ENCODE measurements at places on chromosomes 3 and 15. TPM values are rescaled to one million over a fixed set of nuclear protein-coding genes. Genes with fewer than 3 reads are reported as not detected.
A peak's percentile ranks its signal among the peaks of the same experiment; 100 is the strongest.

DNA sequence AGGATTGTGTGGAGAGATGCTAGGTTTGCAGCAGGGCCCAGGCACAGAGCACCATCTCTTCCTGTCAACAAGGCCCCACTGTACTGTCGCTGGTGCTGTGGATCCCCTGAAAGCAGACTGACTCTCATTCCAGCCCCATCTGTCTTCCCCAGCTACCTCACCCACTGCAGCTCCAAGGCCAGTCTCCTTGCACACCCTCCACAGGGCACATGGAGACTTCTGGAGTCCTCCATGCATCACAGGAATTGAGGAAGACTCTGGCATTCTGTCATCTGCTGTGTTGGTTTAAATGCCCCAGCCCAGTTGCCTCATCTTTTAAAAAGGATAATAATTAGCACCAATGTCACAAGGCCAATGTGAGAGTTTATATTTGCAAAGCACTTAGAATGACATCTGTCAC is 301.2 kb downstream of the RPLP1 start:
- DNase-seq, result no peak

FETUB gene
- not detected for total RNA-seq

SLC12A8 gene
- total RNA-seq, result 22.0 TPM

DNA sequence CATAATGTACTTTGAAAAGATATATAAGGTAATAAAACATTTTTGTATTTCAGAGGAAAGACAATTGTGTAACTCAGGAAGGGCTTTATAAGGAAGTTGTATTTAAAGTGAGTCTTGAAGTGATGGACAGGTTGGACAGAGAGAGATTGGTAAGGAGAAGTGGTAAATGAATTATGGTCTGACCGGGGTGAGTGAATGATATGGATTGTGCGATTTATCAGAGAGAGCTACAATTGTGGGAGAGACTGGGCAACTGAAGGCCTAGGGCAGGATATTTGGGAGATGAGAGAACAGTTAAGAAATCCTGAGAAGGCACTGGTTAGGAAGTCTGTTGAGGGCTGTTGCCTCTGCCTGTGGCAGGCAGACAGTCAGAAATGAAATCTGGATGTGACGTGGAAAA is 14.8 kb downstream of the IL1RAP start:
- DNase-seq, result no peak

RTP3 gene
- not detected for total RNA-seq

GOLGA8G gene
- total RNA-seq, result not detected

- DNase-seq, result no peak
These were observed 205.6 kb downstream of the TBC1D2B start for GRCh38 chr15:77871852-77872371.

- DNase-seq, result no peak
These were observed 31.7 kb downstream of the NR2F2 start for GRCh38 chr15:96362011-96362754.

GRCh38 chr15:31457631-31458526 is 131.2 kb downstream of the KLF13 start:
- peak; percentile 23 for DNase-seq

- no peak for DNase-seq
These were observed 152.0 kb downstream of the ATP10A start for GRCh38 chr15:25711164-25711563.

DNA sequence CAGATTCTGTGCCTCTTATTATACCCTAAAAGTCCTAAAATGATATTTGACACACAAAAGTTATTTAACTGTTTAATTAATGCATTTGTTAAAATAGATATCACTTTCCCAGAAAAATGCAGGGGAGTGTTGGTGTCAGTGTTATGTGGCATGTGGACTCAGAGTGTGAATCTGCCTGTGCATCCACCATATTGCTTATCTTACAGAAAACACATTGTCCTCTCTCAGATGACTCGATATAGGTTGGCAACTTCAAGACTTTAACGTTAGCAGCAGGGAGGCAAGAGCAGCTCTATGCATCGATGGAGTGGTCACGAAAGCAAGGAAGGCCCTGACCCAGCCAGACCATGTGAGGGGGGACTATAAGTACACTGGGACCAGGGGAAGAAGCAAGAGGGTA is 165.4 kb upstream of the DCBLD2 start:
- no peak for DNase-seq

CA12 gene
- 6.8 TPM for total RNA-seq

GRCh38 chr3:14127516-14128161 is 2.8 kb downstream of the TMEM43 start:
- no peak for DNase-seq

ZNF445 gene
- total RNA-seq, result 14.3 TPM

DNA sequence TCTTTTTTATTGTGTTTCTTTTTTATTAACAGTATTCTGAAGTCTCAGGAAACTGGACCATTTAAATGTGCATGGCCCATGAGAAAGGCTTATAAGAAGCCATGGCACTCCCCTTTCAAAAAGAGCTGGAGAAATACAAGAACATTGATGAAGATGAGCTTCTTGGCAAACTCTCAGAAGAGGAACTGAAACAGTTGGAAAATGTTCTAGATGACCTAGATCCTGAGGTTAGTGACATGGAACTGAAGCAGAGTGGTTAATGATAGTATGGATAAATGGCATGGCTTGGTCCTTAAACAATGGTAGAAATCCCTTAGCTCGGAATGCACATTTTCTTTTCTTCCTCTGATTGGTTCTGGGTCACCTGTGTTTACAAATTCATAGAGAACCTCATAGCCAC is 14.9 kb downstream of the TMOD2 start:
- DNase-seq, result no peak

DNA sequence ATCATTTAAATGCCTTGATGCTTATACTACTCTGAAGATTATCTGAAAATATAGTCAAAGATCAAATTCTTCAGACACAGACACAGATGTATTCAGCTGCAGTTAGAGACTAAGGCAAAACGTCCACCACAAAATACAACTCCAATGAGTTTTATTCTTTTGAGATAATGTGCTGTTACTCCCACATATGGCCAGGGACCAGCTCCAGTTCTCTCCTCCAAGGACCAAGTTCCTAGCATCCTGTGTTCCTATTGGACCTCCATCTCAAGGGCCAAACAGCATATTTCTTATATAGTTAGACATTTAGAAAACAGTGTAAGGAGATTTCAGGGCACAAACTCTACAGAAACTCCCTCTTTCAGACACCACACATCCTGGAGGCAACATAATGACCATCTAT is 27.1 kb downstream of the IP6K1 start:
- DNase-seq, result no peak

DNA sequence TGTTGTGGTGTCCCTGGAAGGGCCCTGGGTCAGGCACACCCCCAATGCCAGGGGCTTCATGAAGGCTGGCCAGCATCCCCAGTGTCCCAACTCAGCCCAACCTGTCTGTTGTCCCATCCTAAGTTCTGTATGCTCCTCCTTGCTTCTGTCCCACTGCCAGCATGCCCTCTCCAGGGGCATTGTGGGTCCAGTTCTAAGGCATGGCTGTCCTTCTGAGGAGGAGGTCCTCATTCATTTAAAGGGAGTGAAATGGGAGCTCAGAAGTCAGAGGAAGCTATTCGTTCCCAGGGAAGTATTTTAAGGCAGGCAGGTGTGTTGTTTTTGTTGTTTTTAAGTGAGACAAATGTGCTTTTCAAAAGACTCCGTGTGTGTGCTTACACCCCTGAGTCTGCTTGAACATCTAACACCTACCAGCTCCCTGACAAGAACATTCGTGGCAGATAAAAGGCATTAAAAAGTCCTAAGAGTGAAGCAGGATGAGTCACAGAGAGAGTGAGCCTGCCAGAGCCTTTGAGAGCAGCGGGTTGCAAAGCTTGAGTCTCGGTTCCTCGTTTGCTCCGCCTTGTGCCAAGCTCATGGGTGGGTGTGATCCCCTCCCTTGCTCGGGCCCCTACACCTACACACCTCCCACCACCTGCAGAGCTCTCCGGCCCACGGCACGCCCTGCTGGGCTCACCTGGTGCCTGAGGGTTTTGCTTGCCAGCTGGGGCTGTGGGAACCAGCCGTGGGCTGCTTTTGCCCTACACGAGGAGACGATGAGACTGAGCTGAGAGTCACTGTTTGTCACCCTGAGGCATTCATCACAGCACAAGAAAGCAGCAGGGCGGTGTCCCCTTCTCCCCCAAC is 183.4 kb upstream of the TOPAZ1 start:
- peak; percentile 79 for DNase-seq

DNA sequence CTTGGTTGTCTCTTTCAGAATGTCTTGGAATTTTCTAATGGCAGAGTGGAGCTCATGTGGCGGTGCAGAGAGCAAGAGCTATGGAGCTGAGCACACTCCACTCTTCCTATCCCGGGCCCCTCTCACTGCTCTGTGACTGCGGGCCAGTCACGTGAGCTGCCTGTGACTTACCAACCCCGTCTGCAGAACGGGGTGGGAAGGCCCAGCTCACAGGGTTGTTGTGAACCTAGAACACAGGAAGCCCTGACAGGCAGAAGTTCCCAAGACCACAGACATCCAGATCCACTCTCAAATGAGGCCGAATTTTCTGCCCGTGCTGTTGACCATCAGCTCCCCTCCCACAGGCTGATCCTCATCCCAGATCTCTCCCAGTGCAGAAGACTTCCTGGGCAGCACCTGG is 35.5 kb upstream of the PLXNA1 start:
- DNase-seq, result no peak

DNA sequence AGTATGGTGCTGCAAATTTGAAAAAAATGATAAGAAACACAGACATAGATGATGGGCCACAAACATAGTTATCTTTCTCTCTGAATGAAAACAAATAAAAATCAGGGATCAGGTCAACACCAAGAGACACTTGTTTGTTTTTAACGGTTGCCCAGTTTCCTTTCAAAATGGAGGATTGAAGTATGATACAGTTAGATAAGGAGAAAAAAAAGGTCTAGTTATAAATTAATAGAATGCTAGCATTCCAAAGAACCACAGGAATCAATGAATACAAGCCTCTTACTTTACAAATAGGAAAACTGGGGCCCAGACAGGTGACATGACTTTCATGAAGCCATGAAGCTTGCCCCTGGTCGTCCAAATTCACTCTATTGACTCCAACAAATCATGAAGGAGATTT is 305.1 kb downstream of the ZNF621 start:
- DNase-seq, result no peak

- DNase-seq, result no peak
These were observed at the start of gene RETNLB for GRCh38 chr3:108757404-108757982. RETNLB (minus strand) TSS chr3:108757410; CDS start chr3:108757185, 225 bp downstream.

GRCh38 chr3:33789183-33789954 is 9.1 kb upstream of the PDCD6IP start:
- no peak for DNase-seq

DNA sequence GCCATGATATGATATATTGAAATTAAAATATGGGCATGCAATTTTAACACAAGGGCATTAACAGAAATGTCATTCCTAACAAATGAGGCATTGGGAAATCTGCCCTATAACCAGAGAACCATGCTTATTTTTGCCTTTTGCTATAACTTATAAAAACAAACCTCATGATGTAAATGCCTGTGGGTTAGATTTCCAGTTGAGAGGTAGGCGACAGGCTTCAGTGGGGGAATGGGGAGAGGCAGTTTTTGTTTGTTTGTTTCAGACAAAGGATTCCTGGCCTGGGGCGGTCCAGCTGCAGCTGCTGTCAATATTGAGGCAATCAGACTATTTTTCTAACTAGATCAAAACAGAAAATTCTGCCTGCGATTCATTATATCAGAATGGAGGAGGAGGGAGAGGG is 490.4 kb upstream of the CFAP20DC start:
- no peak for DNase-seq

ITIH4 gene
- total RNA-seq, result 19.0 TPM

DNA sequence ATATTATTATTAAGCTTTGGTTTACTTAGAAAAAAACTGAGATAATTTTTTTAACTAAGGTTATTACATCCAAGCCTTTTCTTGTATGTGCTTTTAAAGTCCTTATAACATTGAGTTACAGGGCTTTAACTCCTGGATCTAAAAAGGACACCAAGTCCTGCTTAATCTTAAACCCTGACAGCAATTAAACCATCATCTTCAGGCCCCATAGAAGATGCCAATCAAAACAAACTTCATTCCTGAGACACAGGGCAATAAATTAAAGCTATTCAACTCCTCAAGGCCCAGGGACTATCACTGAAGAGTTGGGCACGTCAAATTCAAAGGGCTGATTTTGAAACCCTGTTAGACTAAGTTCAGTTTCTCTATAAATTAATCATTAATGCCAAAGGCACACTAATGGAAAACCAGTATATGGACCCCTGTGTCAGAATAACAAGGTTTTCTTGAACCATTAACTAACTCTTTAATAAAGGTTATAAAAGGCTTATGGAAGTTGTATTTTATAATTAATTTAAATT is 1152.6 kb downstream of the NSUN3 start:
- DNase-seq, result no peak

GOLGA6B gene
- total RNA-seq, result not detected

TEX55 gene
- total RNA-seq, result not detected

SEMA6D gene
- 6.9 TPM for total RNA-seq

DNA sequence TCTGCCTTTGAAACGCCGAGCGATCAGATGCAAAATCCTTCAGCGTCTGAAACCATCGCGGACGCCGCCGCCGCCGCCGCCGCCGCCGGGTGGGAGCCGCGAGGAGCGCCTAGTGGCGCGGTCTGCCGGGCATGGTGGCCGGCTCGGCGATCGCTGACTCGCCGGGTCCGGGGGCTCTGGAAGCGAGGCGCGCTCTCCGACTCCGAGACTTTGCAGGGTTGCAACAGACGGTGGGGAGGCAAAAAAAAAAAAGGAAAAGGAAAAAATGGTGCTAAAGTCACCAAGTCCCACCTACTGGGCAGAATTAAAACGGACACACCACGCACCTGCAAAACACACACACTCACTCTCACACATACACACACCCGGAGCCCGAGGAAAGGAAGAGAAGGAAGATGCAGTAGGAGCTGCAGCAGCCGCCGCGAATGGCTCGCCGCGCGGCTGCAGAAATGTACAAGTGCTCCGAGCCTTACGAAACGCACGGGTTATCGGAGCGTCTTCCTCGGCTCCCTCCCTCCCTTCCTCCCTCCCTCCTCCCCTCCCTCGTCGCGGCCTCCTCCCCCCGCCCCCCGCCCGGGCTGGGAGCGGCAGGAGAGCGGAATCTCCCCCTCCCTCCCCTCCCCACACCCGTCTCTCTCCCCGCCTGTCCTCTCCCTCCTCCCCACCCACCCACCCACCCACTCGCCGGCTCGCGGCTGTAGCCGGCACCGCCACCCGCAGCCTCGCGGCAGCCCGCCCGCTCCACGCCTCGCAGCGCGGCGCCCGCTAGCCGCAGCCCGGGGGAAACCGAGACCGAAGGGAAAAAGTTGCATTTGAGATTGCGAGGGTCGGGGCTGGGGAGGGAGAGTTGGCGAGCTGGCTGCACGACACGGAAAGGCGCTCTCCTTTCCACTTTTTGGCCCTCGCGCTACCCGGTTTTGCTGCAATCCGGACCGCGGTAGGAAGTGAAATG is at the start of gene NTRK3:
TSS of gene NTRK3 (minus strand) at position 461 of the 952 bp plus-strand sequence. CDS start 586 bp downstream, outside the sequence.
- peak; percentile 83 for DNase-seq
